ENCODE measurements at places on chromosomes 1 and 21.

DNA sequence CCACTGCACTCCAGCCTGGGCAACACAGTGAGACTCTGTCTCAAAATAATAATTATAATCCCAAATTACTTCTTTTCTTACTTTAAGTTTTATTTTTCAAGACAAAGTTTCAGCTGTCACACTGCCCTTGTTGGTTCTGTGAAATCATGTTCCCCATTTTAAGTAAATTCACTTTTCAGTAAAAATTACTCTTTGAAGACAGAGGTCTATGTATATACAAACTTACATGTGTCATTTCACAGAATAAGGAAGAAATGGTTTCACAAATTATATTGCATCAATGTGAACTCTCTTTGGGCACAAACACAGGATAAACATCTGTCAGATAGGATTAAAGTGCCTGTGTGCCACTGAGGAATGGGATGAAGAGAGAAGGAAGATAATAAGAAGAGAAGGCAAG is 33.1 kb upstream of the ETS2 start:
- DNase-seq, result no peak

DNA sequence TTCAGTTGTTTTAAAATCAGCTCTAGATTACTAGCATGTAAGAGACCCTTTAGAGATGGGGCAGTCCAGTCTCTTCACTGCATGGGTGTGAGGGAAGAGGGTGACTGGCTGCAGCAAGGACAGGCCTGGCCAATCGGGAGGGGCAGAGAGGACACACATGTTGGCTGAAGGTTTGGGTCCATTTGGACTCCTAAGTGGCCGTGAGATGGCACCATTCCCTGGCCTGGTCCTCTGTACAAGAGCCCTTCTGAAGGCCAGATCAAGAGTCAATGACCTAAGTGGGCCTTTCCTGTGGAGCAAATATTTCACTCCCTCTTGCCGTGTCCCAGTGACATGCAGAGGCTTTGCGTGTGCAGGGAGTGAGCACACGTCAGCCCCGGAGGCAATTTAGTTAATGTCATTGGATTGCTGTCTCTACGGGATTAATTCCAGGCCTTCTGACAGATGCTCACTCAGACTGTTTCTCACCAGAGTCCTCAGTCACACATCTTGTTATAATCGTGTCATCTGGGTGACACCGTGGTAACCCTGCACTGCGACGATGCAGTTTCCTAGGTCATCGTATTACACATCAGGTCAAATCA is 613.0 kb downstream of the NPHP4 start:
- no peak for DNase-seq

- DNase-seq, result no peak
Measured at GRCh38 chr1:28249013-28249865, 10.1 kb upstream of the SESN2 start.

GRCh38 chr1:33302325-33302724 is 18.6 kb downstream of the A3GALT2 start:
- DNase-seq, result no peak
